ENCODE measurements at places on chromosomes 2 and 18. TPM values are rescaled to one million over a fixed set of nuclear protein-coding genes. Genes with fewer than 3 reads are reported as not detected.

Gene TNFAIP6
- total RNA-seq = 0.91 TPM

Gene SRBD1
- 12.7 TPM for total RNA-seq

Gene CDH19
- total RNA-seq = not detected

Gene CFAP210
- total RNA-seq = not detected

Gene SCN1A
- under 0.01 TPM for total RNA-seq

Gene ANKRD53
- 0.32 TPM for total RNA-seq

Gene SLC19A3
- 0.15 TPM for total RNA-seq

Gene DLGAP1
- total RNA-seq = not detected

Gene PRSS56
- not detected for total RNA-seq

Gene PID1
- total RNA-seq = 0.46 TPM

Gene SERPINB7
- total RNA-seq = 0.30 TPM

Gene ABCG8
- total RNA-seq = not detected

Gene LYPD1
- 19.5 TPM for total RNA-seq

Gene GLS
- total RNA-seq = 131 TPM

Gene MTIF2
- 40.6 TPM for total RNA-seq

Gene ALPG
- not detected for total RNA-seq

Gene TUBA4B
- total RNA-seq = not detected

Gene GPR35
- 0.15 TPM for total RNA-seq

Gene MC4R
- total RNA-seq = not detected

Gene GPBAR1
- 0.15 TPM for total RNA-seq

Gene IL36G
- total RNA-seq = not detected

Gene AGXT
- total RNA-seq = not detected

Gene ALK
- total RNA-seq = not detected

Gene HJURP
- total RNA-seq = 23.1 TPM

Gene CBLN2
- 5.9 TPM for total RNA-seq

Gene SOCS6
- total RNA-seq = 19.2 TPM

Gene CD207
- 0.30 TPM for total RNA-seq

Gene LIMS2
- 3.6 TPM for total RNA-seq

Gene LRRTM4
- total RNA-seq = not detected

Gene HMSD
- total RNA-seq = 0.65 TPM

Gene PNKD
- total RNA-seq = 22.1 TPM

Gene CXCR2
- not detected for total RNA-seq

Gene MBD1
- total RNA-seq = 55.9 TPM

Gene KIAA2012
- total RNA-seq = not detected

Gene PPP4R1
- 154 TPM for total RNA-seq

Gene GPAT2
- total RNA-seq = 8.8 TPM

Gene CYP27A1
- total RNA-seq = 18.2 TPM

Gene FOXI3
- total RNA-seq = not detected

Gene SH3BP4
- total RNA-seq = 28.1 TPM

Gene PSMA8
- not detected for total RNA-seq
